NCI-H2029 (cell line): ENCODE measurements at places on chromosomes 2 and 18.

GRCh38 chr18:731185-731584, 18.8 kb upstream of the ENOSF1 start:
- DNase-seq, result no peak

GRCh38 chr2:225584796-225585195, 185.3 kb downstream of the NYAP2 start:
- peak; percentile 0 for DNase-seq

GRCh38 chr18:64234321-64234720, 85.4 kb upstream of the LINC00305 start:
- DNase-seq, result no peak

GRCh38 chr2:200652158-200652557, 66.3 kb downstream of the AOX1 start:
- DNase-seq, result no peak

DNA sequence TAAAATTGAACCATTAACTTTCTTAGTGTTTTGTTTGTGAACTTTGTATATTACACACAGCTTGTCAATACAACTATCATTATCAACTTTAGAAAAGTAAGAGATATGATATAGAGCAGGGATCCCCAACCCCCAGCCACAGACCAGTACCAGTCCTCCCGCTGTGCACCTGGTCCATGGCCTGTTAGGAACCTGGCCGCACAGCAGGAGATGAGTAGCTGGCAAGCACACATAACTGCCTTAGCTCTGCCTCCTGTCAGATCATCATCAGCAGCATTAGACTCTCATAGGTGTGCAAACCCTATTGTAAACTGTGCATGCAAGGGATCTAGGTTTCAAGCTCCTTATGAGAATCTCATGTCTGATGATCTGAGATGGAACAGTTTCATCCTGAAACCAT, 491.0 kb upstream of the NXPH2 start:
- DNase-seq, result no peak

DNA sequence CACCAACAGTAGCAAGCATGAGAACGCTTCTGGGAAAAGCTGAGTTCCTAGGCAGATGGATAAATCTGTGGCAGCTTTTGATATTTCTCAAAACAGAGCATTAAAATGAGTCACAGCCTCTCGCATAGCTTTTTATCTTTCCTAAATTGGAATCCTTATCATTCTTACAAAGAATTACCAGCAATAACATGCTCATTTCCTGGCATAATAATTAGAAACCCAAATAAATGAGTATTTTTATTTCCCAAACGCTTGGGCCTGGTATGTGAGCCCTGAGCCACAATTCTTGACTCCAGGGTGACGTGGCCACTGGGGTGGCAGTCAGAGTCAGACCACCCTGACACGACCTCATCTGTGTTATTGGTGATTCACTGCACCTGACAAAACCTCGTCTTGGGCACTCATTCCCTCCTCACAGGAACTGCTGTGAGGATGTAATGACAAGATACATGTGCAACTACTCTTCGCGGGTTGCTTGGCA, 210.7 kb downstream of the ARL4C start:
- no peak for DNase-seq

- DNase-seq, result no peak
Observed at GRCh38 chr2:136394136-136395060, 276.4 kb upstream of the CXCR4 start.

DNA sequence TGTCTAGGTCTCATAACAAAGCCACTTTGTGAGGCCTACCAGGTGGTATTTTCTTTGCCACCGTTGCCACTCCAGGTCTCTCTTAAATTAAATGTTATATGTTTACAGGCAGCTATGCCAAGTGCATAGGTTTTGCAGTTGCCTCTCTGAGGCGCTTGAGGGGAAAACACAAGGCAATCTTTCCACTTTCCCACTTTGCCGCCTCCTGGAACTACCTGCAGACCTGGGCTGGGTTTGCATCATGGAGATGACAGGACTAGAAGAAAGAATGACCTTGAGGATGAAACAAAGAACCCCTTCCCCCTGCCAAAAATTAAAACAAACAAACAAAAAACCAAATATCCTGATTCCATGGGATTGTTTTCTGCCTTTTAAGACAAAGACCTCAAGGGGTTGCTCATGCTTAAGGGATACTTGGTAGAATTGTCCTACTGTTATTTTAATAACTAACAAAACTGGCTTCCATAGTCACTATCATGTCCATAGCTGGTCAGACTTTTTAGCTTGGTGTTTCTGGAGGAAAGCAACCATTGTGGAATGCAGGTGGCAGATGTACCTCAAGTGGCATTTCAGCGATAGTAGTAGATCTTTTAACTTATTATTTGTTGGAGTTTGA, 159.9 kb downstream of the PRPF40A start:
- DNase-seq, result no peak

GRCh38 chr2:88560619-88561307, 66.5 kb downstream of the EIF2AK3 start:
- no peak for DNase-seq

DNA sequence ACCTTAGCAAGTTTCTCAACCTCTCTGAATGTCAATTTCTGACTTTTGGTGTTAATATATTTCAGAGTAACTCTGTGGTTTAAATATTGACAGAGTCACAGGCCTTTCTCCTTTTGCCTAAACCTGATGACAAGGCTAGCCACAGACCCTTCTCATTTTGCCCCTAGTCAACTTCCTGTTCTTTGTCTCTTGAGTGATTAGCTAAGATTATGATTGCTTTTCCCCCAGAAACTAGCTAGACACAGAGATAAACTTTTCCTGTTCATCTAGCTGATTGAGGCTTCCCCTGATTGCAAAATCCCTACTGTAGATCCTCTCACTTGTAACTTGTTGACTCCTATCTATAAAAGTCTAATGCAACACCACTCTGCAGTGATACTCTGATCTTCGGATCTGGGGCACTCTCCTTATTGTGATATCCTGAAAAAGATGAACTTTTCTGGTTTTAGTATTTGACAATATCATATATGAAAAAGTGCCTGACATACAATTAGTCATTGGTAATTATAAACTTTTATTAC, 241.4 kb downstream of the ZNF385B start:
- no peak for DNase-seq

- DNase-seq, result no peak
Observed at GRCh38 chr2:98946855-98947254, 10.8 kb upstream of the CRACDL start.

DNA sequence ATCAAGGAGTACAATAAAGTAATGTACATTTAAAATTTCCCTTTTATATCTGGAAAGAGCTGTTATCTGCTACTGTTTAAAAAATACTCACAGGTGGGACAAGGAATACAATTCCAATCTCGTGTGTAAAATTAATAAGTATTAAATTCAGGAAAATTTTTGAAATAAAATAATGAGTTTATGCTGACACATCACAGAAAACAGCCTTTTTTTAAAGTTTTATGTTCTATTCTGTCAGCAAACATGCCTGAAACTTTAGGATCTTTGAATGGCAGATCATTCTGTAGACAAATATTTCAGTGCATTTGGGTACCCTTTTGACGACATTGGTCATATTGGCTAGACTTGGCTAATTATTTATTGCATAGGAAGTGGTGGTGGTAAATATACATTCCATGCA, 254.4 kb upstream of the ETAA1 start:
- DNase-seq, result no peak

- DNase-seq, result peak; percentile 72
Observed at GRCh38 chr2:202494300-202495229, 118.4 kb downstream of the BMPR2 start.
